NCI-H2029 (cell line): ENCODE measurements at places on chromosomes 7 and 10.

- DNase-seq, result no peak
Observed at GRCh38 chr7:158861004-158861787, 4.8 kb downstream of the DYNC2I1 start.

- no peak for DNase-seq
Observed at GRCh38 chr7:100483090-100483721, 521 bp upstream of the NYAP1 start.

DNA sequence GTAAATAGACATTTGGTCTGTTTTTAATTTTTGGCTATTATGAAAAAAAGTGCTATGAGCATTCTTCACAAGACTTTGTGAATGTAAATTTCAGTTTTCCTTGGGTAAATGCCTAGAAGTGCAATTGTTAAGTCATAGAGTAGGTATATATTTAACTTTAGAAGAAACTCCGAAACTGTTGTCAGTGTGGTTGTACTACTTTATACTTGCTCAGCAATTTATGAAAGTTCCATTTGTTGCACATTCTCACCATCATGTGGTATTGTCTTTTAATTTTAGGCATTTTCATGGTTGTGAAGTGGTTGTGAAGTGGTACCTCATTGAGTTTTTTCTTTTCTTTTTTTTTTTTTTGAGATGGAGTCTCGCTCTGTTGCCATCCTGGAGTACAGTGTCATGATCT, 60.0 kb downstream of the TYW1 start:
- DNase-seq, result no peak

DNA sequence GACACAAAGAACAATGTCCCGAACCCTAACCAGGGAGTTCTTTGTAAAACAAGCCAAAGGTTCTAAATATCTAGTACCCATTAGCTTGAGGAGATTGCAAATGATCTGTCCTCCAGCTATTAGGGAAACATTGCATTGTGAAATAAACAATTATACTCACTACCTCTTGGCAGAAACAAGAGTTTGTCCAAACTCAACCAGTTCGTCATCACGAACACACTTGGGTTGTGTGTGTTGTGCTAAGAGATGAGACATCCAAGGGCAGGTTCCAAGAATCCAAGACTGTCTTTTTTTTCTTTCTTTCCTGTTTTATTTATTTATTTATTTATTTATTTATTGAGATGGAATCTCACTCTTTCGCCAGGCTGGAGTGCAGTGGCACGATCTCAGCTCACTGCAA, 793.1 kb upstream of the AUTS2 start:
- no peak for DNase-seq

GRCh38 chr10:125363791-125364190, 203.4 kb upstream of the CTBP2 start:
- DNase-seq, result no peak

DNA sequence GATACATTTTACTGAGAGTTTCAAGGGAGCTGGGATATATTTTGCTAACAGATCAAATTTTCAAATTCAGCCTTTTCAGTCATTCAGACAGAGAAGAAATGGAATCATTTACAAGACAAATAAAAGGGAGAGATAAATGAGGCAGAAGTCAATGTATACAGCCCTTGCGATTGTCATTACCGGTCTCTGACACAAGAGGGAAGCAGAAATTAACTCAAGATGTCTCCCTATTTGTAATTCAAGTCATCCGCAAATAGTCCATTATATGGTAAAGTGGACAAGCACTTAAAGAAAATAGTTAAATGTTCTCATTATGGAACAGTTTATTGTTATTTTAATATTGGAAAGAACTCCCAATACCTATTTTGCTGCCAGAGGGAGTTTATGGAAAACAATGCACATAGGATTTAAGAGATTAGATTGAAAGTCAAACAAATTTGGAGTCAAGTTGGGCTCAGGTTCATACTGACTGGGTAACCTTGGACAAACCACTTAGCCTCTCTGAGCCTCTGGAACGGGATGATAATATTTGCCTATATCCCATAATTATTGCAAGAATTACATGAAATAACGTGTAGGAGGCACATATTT, 89.3 kb upstream of the PRKCQ start:
- no peak for DNase-seq

DNA sequence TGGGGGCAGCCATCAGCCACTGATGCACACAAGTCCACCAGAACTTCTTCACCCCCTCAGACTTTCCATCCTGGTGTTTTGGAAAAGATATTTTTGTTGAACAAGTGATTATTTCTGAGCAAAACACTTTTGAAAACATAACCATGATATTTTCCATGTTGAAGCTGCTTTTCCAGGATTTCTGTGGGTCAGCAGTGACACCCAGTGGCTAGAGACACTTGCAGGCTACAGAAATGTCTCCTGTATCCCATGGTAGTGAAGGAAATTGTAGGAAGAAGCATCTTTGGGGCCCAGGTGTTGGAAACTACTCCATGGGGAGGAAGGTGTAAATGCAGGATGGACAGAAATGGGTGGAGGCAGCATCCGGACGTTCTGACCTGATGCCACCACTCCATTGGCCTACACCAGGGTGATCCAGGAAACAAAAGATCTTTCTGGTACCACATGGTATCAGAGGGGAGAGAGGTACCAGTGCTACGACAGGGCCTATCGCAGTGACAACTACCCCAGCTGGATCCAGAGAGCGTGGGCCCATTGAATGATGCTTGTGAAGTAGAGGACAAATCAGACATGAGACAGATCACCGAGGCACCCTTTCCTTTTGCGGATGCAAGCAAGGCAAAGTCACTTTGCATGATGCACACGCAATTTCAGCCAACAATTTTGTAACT, 111.7 kb upstream of the COBL start:
- DNase-seq, result peak; percentile 11

DNA sequence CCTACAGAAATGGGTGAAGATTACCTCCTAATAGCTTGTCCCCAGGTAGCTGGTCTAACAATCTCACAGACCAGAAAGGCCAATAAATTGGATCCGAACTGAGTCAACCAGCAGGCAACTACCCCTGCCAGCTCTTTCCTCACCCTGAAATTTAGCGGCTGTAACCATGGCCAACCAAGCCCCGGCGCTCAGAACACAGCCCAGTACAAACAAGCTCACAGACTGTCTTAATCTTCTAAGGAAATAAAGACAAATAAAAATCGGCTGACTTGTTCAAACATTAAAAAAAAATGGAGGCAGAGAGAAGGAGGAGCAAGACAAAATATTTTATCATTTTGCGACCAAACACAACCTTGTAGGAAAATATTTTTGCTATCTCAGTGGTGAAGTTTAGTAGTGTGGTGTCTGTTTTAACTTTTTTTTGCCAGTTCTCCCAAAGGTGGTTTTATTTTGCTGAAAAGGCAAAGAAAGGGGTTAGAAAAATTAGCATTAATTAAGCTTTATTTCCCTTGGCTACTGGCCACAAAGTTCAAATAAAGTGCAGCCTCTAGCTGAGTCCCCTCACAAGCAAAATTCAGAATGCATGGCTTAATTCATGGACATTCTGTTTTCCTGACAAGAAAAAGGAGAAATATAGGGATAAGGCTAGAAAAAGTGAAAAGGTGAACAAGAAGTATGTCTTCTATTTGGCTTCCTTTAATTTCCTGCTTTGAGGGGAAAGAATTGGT, 313.0 kb upstream of the NPVF start:
- no peak for DNase-seq

DNA sequence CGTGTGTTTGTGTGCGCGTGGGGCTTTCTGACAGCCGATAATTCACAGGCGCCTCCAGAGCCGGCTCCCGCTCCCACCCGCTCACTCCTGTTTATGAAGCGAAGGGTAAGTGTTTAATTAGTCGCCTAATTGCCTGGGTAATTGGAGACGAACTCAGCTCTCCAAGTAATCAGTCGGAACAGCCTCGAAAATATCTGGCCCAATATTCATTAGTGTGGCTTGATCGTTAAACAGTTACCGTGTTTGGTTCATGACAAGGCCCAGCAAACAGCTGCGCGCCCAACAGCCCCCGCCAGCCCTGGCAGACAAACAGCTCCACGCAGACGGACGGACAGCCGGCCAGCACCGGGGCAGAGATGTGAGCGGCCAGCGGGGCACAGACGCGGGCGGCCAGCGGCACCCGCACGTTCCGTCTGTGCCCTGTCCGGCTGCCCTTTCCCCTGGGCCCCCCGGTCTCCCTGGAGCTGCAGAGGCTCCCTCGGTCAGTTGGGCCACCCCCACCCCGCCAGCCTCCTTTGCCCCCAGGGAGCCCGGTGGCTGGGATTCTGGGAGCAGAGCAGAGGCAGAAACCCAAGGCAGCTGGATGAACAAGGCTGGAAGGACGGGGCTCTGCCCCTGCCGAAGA, 98.2 kb downstream of the UNCX start:
- no peak for DNase-seq

DNA sequence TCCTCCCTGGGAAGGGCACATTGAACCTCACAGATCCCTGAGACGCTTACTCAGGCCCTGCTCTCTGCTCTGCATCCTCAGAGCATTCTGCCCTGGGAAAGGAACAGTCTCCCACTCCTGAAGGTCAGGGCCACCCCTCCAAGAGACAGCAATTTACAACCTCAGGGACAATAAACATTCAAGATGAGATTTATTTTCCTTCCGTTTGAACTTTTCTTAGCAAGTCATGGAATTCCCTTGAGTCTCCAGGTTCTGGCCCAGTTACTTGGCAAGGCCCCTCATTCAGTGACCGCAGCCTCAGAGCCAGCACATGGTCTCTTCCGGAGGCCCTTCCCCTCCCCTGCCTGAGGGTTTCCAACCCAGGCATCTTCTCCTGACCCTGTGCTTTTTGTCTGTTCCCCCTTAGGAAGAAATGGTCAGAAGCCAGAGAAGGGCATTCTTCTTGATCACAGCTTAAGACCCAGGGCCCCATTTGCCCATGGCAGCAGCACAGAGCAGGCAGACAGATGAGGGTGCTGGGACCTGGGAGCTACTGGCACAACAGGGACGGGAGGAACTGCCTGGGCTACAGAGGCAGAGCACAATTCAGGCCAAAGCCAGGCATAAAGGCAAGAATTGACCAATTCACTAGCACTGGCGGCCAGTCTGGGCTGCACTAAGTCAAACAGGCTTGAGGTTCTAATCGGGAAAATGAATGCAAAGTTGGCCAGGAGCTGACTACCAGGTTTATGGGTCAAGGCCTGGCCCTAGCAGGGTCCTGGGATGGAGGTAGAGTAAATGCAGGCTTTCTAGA, 56.7 kb downstream of the VSTM4 start:
- no peak for DNase-seq

DNA sequence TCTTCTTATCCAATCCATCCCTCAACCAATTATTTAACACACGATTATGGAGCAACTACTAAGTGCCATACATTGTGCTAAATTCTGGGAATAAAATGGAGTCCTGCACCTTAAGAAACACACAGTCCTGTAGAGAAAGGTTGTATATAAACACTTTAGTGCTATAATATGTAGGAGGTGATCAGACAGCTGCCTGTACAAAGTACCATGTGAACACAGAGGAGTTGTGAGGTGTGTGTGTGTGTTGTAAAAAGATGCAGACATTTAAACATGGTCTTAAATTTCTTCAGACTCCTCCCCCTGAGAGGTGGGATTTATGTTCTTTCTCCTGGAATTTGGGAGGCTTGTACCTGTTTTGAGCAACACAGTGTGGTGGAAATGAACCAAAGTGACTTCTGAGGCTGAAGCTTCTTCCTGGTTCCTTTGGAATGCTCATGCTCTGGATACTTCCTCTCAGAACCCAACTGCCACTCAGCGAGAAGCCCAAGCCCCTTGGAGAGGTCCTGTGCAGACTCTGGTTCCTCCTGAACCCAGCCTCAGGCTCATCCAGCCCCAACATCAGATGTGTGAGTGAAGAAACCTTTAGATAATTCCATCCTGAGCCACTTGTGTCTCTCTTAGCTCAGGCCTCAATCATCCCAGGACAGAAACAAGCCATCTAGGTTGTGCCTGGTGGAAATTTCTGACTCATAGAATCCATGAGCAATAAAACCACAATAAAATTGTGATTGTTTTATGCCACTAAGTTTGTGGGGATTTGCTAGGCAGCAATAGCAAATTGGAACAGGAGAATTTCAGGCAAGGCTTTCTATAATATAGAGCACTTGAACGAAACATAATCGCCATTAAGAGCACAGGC, 161.2 kb upstream of the FAM3C start:
- no peak for DNase-seq

DNA sequence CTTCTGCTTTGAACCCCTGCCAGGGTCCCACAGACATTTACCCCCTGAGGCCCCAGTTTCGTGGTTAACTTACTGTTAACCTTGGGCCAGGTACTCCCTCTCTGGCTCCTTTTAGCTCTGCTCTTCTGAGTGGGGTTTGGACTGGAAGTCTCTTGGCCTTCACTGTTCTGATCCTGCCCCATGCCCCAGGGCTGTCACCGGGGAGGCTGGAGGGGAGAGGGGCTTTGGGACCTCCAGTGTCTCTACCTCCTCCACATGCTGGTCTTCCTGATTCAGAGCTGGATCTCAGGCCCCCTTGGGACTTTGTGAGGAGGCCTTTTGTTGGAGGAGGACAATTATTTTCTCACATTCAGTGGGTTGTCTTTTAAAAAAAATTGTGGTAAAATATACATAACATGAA, 12.7 kb upstream of the PALD1 start:
- DNase-seq, result no peak

- DNase-seq, result no peak
Observed at GRCh38 chr10:133442191-133442966, 11.4 kb upstream of the SCART1 start.

DNA sequence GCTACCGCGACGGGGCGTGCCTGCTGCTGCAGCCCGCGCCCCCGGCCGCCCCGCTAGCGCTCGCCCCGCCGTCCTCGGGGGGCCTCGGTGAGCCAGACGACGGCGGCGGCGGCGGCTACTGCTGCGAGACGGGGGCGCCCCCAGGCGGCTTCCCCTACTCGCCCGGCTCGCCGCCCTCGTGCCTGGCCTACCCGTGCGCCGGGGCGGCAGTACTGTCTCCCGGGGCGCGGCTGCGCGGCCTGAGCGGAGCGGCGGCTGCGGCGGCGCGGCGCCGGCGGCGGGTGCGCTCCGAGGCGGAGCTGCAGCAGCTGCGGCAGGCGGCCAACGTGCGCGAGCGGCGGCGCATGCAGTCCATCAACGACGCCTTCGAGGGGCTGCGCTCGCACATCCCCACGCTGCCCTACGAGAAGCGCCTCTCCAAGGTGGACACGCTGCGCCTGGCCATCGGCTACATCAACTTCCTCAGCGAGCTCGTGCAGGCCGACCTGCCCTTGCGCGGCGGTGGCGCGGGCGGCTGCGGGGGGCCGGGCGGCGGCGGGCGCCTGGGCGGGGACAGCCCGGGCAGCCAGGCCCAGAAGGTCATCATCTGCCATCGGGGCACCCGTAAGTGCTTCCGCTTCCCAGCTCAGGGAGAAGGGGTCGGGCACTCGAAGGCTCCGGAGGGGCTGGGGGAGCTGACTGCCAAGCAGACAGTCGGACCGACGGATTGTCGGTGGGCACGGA, 761 bp downstream of the PTF1A start:
- DNase-seq, result no peak

GRCh38 chr7:159015454-159016410, 128.9 kb downstream of the VIPR2 start:
- no peak for DNase-seq

DNA sequence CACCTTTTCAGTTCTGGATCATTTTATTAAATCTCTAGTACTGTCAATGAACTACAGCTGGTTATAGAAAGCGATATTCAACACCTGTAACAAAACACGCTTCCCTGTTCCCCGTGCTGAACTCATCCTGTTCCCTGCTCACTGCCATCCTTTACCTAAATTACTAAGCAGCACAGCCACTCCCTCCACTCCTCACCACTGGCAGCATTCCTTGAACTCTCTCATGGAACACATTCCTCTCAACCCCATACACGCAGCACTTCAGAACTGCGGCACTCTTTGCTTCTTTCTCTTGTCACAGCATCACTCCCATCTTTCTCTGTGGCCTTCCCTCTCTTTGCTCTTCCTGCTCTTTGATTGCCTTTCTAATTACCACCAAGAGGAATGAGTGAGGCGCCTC, 27.4 kb downstream of the RELN start:
- no peak for DNase-seq
